ENCODE measurements at places on chromosomes 12 and 14. TPM values are rescaled to one million over a fixed set of nuclear protein-coding genes. Genes with fewer than 3 reads are reported as not detected.

Gene HOXC12
- not detected for total RNA-seq

Gene GPR135
- total RNA-seq, result 0.67 TPM

Gene HDAC7
- total RNA-seq, result 289 TPM

Gene SERPINA3
- not detected for total RNA-seq

Gene SAMD15
- total RNA-seq, result not detected

Gene TGM1
- 13.5 TPM for total RNA-seq

Gene ANAPC7
- 51.2 TPM for total RNA-seq

Gene FOXG1
- total RNA-seq, result not detected

Gene PUS1
- total RNA-seq, result 38.8 TPM

Gene KSR2
- not detected for total RNA-seq

Gene GDF3
- total RNA-seq, result not detected

GRCh38 chr12:75345531-75345930 is 11.1 kb downstream of the GLIPR1L1 start:
- no peak for DNase-seq

DNA sequence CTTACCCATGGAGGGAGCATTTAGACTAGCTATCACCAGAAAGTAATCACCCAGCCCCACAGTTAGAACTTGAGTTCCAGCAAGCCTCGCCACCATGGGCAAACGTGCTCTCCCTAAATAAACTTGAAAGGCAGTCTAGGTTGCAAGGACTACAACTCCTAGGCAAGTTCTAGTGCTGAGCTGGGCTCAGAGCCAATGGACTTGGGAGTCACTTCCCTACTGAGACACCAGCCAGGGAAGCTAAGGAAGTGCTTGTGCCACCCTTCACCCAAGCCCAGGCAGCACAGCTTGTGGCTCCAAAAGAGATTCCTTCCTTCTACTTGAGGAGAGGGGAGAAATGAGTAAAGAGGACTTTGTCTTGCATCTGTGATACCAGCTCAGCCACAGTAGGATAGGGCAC is 57.9 kb downstream of the SLCO1A2 start:
- DNase-seq, result no peak

DNA sequence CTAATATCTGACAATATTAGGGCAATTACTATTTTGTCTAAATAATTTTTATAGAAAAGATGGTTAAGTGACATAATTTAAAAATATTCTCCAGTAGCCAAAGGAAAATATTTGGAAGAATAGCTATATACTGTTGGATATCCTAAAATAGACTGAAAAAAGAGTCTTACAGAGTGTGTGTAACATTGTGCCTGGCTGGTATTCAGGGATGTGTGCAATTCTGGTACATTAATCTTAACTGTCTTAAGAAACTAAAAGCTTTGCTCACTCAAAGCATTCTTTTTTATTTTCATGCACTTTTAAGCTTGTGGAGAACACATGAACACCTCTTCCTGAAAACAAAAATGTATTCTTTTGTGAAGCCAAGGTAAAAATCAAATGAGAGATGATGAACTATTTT is 10.1 kb upstream of the NR2C1 start:
- no peak for DNase-seq

DNA sequence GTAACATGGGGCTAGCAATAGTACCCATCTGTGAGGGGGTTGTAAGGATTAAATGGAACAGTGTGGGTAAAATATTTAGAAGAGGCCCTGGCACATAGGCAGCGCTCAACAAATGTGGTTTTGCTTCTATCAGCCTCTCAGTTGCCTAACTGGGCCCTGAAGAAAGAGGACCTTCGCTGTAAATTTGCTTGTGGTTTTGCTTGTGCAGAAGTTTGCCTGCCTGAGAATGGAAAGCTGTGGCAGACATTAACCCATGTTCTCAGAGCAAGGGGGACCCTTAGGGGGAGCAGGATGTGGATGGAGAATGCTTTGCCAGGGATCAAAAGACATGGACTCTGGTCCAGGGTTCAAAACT is 160.1 kb downstream of the BRMS1L start:
- DNase-seq, result no peak

- no peak for DNase-seq
Observed at GRCh38 chr12:15265875-15266274, 44.7 kb upstream of the RERG start.

- no peak for DNase-seq
Observed at GRCh38 chr12:26172946-26173552, 22.3 kb upstream of the SSPN start.

GRCh38 chr14:66610154-66610563 is 102.2 kb downstream of the GPHN start:
- no peak for DNase-seq

- DNase-seq, result no peak
Observed at GRCh38 chr12:96036765-96037455, 1.5 kb upstream of the LTA4H start.

DNA sequence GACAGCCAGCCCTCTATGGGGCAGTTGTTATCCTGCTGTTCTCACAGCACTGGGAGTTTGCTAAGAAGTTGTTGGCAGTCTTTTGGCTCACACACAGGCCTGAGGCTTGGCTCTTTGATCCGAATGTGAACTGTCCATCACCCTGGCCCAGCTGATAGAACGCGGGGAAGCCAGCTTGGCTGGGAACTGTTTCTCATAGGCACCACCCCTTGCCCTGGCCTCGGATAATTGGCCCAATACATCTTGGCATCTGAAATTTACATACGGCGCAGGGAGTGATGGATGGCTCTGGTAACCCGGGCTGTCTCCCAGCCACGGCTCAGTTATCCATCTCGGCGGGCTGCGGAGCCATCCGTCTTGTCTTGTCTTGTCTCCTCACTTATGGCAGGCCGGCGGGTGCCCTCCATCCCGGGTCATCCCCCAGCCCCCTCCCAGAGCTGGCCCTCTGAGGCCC is 164.1 kb downstream of the PHETA1 start:
- DNase-seq, result no peak

- peak; percentile 70 for DNase-seq
Observed at GRCh38 chr12:51923506-51924365, 16.4 kb downstream of the ACVRL1 start.

GRCh38 chr12:131923260-131923659 is 5.8 kb upstream of the PUS1 start:
- DNase-seq, result no peak

DNA sequence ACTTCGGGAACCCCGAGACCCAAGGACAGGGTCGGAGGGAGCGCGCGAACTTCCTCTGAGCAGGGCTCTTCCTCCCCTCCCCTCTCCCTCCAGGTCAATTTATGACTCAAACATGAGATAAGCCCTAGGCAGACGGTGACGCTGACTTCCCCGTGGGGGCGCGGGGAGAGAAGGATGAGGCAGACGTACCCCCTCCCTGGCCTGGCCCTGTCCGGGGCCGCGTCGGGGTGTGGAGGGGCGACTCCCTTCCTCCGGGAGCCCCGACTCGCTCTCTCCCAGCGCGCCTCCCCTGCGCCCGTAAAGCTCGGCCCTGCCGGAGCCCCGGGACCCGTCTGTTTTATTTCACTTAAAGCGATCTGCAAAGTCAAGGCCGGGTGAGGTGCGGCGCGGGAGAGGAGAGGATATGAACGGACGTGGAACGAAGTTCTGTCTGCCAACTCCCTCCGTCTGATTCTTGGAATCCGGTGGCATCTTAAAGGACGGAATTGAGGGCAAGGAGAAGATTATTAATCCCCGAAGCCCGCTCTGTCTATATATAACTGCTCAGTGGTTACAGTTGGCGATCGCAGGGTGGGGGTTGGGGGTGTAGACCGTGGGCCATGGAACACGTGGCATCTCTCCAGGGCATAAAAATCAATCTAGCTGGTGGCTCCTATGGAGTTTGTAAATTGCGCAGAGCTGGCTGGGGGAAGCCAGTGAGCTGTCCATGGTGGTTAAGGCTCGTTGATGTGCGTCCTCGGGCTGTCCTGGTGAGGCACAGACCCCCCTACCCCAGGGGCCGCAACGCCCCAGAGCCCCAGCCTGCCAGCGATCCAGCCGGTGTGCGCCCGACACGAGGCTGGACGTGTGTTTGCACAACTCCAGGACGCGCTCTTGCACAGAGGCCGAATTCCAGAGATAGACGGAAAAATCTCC is 2.9 kb upstream of the PTHLH start:
- peak; percentile 29 for DNase-seq

- DNase-seq, result no peak
Observed at GRCh38 chr14:74557691-74558090, 54.3 kb downstream of the LTBP2 start.

GRCh38 chr12:15216036-15216889 is 5.0 kb downstream of the RERG start:
- no peak for DNase-seq

- DNase-seq, result no peak
Observed at GRCh38 chr12:121578230-121579189, 2.3 kb downstream of the KDM2B start.

GRCh38 chr12:67658486-67658885 is 9.9 kb downstream of the DYRK2 start:
- DNase-seq, result no peak

DNA sequence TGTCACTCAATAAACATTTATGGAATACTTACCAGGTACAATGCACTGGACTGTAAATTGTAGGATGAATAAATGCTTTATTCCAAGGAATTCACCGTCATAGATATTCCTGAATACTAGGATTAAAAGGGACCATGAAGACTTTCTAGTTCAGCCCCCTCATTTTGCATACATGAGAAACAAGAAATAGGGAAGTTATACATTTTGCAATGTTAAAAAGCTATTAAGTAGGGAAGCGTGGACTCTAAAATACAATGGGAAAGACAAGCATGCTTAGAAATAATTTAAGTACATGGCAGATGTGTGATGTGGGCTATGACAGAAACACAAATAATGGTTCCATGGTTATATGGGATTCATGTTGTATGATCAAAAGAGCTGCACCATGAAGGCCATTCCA is 89.4 kb upstream of the SYT10 start:
- no peak for DNase-seq

DNA sequence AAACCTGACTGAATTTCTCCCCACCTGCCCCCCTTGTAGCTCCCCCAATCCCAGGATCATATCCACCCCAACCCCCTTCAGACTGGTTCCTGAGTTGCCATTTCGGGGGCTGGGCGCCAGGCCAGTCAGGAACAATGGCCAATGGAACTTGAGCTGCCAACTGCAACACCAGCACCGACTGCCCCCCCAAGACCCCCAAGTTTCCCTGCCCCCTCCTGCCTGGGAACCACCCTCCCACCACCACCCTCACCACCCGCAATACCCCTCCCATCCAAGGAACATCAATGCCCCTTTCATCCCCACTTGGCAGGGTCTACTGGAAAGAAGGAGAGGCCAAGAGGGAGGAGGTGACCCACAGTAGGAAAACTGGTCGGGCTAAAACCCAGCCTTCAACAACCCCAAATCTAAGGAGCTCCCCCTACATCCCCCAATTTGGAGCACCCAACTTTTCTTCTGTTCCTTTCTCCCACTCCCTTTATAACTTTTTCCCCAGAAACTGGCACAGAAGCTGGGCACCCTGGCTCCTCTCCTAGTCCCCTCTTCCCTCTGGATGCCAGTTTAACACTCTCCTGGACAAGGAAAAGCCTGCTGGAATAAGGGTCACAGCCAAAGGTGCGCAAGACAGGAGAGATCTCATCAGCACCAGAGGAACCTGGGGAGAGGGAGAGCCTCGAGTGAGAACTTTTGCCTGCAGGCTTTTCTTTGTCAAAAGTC is 1.6 kb upstream of the NDRG2 start:
- no peak for DNase-seq

DNA sequence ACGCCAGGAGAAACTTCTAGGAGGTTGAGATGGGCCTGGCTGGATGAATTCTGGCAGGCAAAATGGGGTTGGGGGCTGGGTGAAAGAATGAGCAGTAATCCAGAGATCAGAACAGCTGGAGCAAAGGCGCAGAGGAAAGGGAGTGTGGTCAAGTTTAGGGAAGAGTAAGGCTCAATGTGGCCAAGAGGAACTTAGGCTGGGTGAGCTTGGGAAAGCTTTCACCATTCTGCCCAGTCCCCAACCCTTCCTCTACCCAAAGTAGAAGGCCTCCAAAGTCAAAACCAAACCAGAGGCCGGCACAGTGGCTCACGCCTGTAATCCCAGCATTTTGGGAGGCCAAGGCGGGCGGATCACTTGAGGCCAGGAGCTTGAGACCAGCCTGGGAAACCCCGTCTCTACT is 10.2 kb upstream of the RABGGTA start:
- no peak for DNase-seq

GRCh38 chr14:84375235-84375634 is 1154.7 kb upstream of the FLRT2 start:
- no peak for DNase-seq

GRCh38 chr14:33551963-33552362 is 398.9 kb downstream of the EGLN3 start:
- no peak for DNase-seq

- no peak for DNase-seq
Observed at GRCh38 chr12:67816269-67816668, 167.7 kb downstream of the DYRK2 start.

DNA sequence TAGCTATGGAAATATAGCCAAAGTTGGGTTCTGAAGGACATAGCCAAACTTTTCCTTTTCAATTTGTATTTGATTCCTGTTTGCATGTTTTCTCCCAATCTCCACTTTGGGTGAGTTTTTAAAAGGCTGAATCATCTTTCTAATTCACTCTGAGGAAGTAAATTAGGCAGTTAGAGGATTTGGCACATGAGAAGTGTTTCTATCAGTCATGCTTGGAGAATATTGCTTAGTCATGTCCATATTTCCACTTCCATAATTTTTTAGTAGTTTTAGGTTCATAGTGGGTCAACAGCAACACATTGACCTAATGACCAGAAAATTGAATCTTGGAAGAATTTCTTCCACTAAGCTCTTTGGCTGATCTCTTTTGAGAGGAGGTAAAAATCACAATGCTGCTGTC is 21.8 kb downstream of the IRAK3 start:
- no peak for DNase-seq

- DNase-seq, result no peak
Observed at GRCh38 chr12:40011775-40012129, 94.1 kb downstream of the SLC2A13 start.

DNA sequence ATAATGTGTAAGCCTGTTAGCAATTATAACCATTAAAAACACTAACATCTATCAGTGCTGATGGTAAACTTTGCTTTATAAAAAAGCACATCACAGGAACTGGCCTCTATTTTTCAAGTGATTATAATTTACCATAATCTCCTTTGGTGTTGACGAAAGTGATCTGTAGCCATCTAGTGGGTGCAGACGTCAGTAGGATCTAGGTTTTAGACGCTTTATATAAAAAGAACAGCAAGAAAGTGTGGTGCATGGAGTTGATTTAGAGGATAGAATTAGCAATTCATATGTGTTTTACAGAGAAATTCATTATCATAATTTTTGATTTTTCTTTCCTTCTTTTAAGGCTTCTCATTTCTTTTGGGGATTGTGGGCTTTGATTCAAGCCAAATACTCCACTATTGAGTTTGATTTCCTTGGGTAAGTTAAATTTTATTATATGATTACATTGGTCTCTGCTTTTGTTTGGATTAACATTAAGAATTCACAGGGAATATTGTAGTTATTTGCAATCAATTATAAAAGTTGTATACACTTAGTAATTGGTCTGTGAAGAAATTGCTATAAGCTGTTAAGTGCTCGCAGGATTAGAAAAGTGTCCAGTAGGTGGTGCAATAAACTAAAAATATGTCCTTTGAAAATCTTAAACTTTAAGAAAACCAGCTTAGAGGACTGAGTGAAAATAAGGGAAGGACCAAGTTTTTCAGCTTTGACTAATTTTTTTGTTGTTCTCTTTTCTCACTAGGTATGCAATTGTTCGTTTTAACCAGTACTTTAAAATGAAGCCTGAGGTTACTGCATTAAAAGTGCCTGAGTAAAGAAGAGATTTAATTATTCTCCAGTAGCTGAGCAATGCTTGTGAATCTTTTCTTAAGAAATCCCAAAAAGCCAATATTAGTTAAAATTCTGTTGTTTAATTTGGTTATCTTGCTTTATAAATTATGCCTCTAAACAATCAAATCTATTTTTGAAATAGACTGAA is 59.5 kb downstream of the ETNK1 start:
- no peak for DNase-seq

GRCh38 chr12:127479256-127479655 is 787.7 kb upstream of the TMEM132C start:
- no peak for DNase-seq
